Colonic mucosa (tissue), 4 donors: ENCODE measurements at places on chromosomes 7 and 10. TPM values are rescaled to one million over a fixed set of nuclear protein-coding genes. Genes with fewer than 3 reads are reported as not detected.

GRCh38 chr10:88456730-88457129 is 126.4 kb downstream of the RNLS start:
- no peaks in the 10 kb centered on the region for H3K27me3 ChIP-seq
- no peak for DNase-seq
- no peaks in the 10 kb centered on the region for H3K4me1 ChIP-seq
- no peak overlapping the region for H3K4me3 ChIP-seq

The SPDYE16 gene
- not detected for total RNA-seq

- no peak overlapping the region for H3K4me3 ChIP-seq
- peaks cover 4% of the 10 kb centered on the region for H3K4me1 ChIP-seq
- DNase-seq, result no peak
- no peak overlapping the region for H3K27ac ChIP-seq
- H3K27me3 ChIP-seq, result no peaks in the 10 kb centered on the region
Observed at GRCh38 chr10:122161795-122162194, 109.3 kb upstream of the BTBD16 start.

DNA sequence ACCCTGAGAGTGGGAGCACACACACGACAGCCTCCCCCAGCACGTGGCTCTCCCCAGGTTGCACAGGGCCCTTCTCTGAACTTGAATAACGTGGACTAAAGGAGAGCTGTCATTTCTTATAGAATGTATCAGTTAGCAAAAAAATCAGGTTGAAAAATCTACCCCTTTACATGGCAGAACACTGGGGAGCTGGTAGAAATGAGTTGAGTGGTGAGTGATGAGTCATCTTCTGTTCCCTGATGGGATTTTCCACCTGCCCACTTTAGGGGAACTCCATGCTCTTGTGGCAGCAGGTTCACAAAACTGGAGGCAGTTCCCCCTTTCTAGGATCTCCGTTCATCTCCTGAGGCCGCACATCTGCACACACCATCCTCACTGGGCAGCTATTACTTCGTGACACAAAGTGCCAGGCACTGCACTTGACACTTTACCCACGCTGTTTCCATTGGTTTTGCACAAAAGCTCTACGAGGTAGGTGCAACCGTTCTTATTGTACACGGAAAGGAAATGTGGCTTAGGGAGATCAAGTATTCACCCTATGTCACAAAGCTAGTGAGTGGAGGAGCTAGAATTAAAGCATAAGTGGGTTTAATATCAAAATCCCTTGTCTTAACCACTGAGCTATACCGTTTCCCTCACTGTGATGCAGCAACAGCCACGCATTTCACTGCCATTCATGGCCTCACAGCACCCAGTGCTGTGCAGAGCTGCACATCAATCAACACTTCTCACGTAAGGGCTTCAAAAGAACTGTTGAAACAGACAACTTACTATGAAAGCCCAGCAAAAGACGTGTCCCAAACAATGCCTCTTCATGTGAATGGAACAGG is 80.2 kb downstream of the RNF216 start:
- H3K27ac ChIP-seq, result no peak overlapping the region
- peaks cover 4% of the 10 kb centered on the region for H3K36me3 ChIP-seq
- H3K4me3 ChIP-seq, result no peak overlapping the region
- H3K27me3 ChIP-seq, result no peaks in the 10 kb centered on the region
- no peak for DNase-seq

The PTER gene
- total RNA-seq, result 14.1 TPM

The IGF2BP3 gene
- total RNA-seq, result 1.2 TPM

- DNase-seq, result no peak
- no peaks in the 10 kb centered on the region for H3K27me3 ChIP-seq
- no peak overlapping the region for H3K4me3 ChIP-seq
- no peaks in the 10 kb centered on the region for H3K4me1 ChIP-seq
Observed at GRCh38 chr7:152636441-152636840, 39.5 kb downstream of the XRCC2 start.

The EPHA1 gene
- 16.0 TPM for total RNA-seq

DNA sequence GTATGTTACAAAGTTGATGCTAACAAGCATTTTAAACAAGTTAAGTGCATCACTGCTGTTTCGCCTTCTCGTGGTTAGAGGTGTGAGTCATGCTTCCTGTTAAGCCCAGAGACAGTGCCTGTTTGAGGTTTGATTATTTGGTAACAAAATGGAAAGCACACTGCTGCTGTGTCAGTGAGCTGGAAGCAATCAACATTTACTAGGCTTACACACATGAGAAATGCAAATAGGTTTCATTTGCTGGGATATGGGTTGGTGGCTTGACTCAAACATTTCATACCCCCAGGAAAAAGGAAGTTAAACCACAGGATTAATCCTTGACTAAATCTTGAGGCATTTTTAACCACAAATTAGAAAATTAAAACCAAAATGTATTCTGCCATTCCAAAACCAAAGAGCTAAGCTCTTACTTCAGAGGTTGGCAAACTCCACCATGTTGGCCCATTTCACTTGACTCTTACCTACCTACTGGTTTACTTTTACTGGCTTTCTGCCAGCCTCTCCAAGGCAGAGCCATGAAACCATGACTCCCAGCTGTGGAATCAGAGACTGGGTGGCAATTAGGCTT is 139.2 kb downstream of the ETV1 start:
- DNase-seq, result peak; percentile 31
- H3K36me3 ChIP-seq, result no peaks in the 10 kb centered on the region
- no peak overlapping the region for H3K4me3 ChIP-seq
- peaks cover 2% of the 10 kb centered on the region for H3K4me1 ChIP-seq
- no peaks in the 10 kb centered on the region for H3K27me3 ChIP-seq
- H3K27ac ChIP-seq, result peak overlapping the region; percentile 24

- H3K27me3 ChIP-seq, result no peaks in the 10 kb centered on the region
- no peaks in the 10 kb centered on the region for H3K36me3 ChIP-seq
- H3K4me1 ChIP-seq, result no peaks in the 10 kb centered on the region
- H3K27ac ChIP-seq, result no peak overlapping the region
Observed at GRCh38 chr7:37408291-37409228, 40.1 kb downstream of the ELMO1 start.

The PTTG1IP2 gene
- not detected for total RNA-seq

GRCh38 chr7:98868450-98868849 is 1.4 kb downstream of the TMEM130 start:
- no peaks in the 10 kb centered on the region for H3K36me3 ChIP-seq
- DNase-seq, result no peak
- peaks cover 32% of the 10 kb centered on the region for H3K27me3 ChIP-seq
- H3K4me3 ChIP-seq, result no peak overlapping the region

DNA sequence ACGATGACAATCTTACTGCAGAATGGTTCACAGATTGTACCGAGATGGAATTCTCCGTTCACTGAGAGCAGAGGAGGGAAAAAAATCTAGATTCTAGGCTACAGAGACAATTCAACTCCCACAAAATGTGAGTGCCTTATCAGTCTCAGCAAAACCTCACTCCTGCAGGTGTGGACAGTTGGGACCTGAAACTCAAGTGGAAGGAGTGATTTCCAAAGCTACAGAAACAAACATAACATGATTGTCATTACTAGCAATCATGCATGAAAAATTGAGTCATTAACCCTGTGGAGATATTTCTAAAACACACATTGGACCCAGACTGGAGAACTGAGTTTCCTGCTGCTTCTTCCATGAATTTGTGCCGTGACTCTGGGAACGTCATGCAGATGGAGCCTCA is 70.3 kb downstream of the CALML3 start:
- no peaks in the 10 kb centered on the region for H3K27me3 ChIP-seq
- no peak for DNase-seq
- no peaks in the 10 kb centered on the region for H3K36me3 ChIP-seq

DNA sequence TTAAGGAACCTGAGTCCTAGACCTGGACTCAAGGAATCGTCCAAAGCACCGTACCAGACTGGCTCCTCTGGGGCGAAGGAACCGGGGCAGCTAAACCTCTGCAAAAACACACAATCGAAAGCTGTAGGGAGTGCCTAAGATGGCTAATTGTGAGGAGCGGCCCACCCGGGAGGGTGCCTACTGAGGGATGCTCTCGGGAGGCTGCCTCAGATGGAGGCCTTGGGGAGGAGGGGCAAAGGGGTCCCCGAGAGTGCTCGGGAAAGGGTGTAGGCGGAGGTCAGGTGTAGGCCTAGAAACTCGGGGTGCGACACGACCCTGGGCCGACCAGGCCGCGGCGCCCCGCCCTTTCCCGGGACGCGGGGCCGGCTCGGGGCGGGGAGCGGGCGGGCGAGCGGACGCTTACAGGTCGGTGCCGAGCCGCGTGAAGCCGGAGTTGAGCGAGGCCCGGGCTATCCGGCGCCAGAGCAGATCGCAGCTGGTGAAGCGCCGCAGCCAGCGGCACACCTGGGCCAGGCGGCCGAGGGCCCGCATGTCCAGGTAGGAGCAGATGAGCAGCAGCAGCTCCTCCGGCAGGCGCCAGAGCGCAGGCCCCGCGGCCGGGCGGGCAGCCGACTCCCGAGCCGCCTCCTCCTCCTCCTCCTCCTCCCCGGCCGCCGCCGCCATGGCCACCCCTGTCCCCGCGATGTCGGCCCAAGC is 844 bp downstream of the FBXW4 start:
- H3K27me3 ChIP-seq, result no peaks in the 10 kb centered on the region
- no peaks in the 10 kb centered on the region for H3K4me1 ChIP-seq
- peak overlapping the region; percentile 96 for H3K27ac ChIP-seq
- DNase-seq, result peak; percentile 68
- H3K36me3 ChIP-seq, result no peaks in the 10 kb centered on the region

DNA sequence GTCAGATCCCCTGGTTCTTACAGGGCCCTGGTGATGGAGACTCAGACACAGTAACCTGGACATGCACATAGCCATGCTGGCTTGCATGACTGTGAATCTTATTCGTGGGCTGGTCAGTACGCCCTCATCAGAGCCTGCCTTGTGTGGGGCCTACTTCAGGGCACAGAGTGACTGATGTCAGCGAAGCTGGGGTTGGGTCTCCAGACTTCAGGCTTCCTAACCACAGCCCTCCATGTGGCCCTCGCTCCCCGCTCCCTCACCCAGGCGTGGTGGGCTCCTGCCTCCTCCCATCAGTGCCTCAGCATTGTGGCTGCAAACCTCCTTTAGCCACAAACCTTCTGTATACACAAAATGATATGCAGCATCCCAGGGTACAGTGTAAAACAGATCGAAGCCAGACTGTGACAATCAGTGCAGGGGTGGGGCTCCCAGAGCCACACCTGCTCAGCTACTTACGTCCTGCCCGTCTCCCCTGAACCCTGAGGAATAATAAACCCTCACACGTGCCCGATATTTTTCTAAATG is 7.1 kb upstream of the C10orf105 start:
- no peaks in the 10 kb centered on the region for H3K27me3 ChIP-seq
- peak overlapping the region; percentile 84 for H3K27ac ChIP-seq
- no peaks in the 10 kb centered on the region for H3K36me3 ChIP-seq
- no peak overlapping the region for H3K4me3 ChIP-seq
- peaks cover 31% of the 10 kb centered on the region for H3K4me1 ChIP-seq
- DNase-seq, result peak; percentile 46

The BAMBI gene
- total RNA-seq, result 4.6 TPM

The WIPF3 gene
- total RNA-seq, result 1.6 TPM

The ABCB4 gene
- total RNA-seq, result 0.35 TPM

DNA sequence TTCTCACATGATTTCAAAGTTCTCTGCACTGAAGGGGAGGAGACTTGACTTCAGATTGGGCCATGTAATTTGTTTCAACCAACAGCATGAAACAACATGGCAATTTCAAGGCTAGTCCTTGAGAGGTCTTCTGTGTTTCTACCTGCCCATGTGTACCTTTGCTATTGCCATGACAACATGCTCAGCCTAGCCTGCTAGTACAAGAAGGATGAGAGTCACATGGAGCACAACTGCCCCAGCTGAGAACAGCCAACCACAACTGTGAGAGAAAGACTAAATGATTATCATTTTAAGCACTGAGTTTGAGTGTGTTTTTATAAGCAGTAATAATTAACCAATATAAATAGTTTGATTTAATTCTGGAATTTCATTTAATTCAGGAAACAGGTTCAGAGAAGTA is 41.9 kb downstream of the ANKMY2 start:
- DNase-seq, result no peak
- H3K27ac ChIP-seq, result no peak overlapping the region
- H3K36me3 ChIP-seq, result no peaks in the 10 kb centered on the region
- no peaks in the 10 kb centered on the region for H3K27me3 ChIP-seq
- no peaks in the 10 kb centered on the region for H3K4me1 ChIP-seq

GRCh38 chr10:131056781-131057180 is 254.7 kb downstream of the TCERG1L start:
- H3K27me3 ChIP-seq, result no peaks in the 10 kb centered on the region
- no peak for DNase-seq
- H3K36me3 ChIP-seq, result no peaks in the 10 kb centered on the region

- H3K27me3 ChIP-seq, result no peaks in the 10 kb centered on the region
- H3K4me3 ChIP-seq, result no peak overlapping the region
- no peaks in the 10 kb centered on the region for H3K36me3 ChIP-seq
- H3K4me1 ChIP-seq, result no peaks in the 10 kb centered on the region
- H3K27ac ChIP-seq, result no peak overlapping the region
Observed at GRCh38 chr7:130488392-130489139, 3.3 kb upstream of the MEST start.

GRCh38 chr7:151601521-151602305 is 82.0 kb upstream of the RHEB start:
- no peak for DNase-seq
- no peaks in the 10 kb centered on the region for H3K4me1 ChIP-seq
- no peak overlapping the region for H3K4me3 ChIP-seq
- no peak overlapping the region for H3K27ac ChIP-seq
- H3K27me3 ChIP-seq, result no peaks in the 10 kb centered on the region
- H3K36me3 ChIP-seq, result no peaks in the 10 kb centered on the region

- no peak overlapping the region for H3K4me3 ChIP-seq
- no peaks in the 10 kb centered on the region for H3K36me3 ChIP-seq
- no peaks in the 10 kb centered on the region for H3K4me1 ChIP-seq
- no peak overlapping the region for H3K27ac ChIP-seq
- DNase-seq, result no peak
Observed at GRCh38 chr7:28435732-28436378, 23.5 kb downstream of the CREB5 start.

The CDHR3 gene
- 7.7 TPM for total RNA-seq

DNA sequence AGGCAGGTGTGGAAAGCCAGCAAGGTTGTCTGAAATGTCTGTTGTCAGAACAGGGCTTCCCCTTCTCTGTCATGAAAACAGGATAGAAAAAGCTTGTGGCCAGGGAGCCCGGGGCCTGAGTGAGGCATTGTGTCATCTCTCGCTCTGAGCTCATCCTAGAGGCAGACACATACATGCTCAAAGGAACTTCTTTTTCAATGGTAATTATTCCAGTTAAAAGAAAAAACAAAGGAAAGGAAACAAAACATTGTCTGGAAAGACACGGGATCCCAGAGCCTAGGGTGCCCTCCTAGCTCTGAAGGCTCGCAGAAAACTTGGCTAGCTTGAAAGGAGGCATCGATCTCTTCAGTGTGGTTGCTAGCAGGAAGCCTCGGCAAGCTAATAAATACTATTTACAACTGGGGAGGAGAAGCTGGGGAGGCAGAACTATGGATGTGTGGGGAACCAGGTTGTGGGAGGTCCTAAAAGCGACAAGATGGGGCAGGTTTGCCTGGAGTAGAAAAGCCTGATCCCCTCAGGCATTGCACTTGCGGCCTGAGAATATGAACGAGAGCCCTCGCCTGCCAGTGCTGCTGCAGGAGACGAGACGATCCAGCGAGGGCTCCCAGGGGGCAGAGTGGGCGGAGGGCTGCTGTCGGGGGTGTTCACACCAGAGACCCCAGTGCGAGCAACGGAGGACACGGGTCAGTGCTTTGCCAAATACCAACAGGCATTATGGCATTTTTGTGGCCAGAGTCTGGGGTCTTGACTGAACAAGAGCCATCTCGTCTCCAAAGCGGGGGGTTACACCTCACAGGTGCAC is 32.8 kb upstream of the DGKI start:
- H3K4me3 ChIP-seq, result no peak overlapping the region
- no peak for DNase-seq
- H3K27me3 ChIP-seq, result no peaks in the 10 kb centered on the region
- no peaks in the 10 kb centered on the region for H3K4me1 ChIP-seq
- peaks cover 22% of the 10 kb centered on the region for H3K36me3 ChIP-seq
- no peak overlapping the region for H3K27ac ChIP-seq
